Suppressor macrophage (primary cell): ENCODE measurements at places on chromosomes 1 and 21.

GRCh38 chr1:39639305-39640130 lies at the start of gene HEYL:
Gene HEYL, minus strand, starts transcription at chr1:39639643. Its CDS starts 18 bp downstream, at chr1:39639625.
- peak; percentile 68 for DNase-seq

GRCh38 chr1:247845693-247846017 lies 4.0 kb upstream of the OR11L1 start:
- DNase-seq, result no peak

GRCh38 chr1:21270086-21270689 lies 20.1 kb downstream of the ECE1 start:
- DNase-seq, result peak; percentile 72

DNA sequence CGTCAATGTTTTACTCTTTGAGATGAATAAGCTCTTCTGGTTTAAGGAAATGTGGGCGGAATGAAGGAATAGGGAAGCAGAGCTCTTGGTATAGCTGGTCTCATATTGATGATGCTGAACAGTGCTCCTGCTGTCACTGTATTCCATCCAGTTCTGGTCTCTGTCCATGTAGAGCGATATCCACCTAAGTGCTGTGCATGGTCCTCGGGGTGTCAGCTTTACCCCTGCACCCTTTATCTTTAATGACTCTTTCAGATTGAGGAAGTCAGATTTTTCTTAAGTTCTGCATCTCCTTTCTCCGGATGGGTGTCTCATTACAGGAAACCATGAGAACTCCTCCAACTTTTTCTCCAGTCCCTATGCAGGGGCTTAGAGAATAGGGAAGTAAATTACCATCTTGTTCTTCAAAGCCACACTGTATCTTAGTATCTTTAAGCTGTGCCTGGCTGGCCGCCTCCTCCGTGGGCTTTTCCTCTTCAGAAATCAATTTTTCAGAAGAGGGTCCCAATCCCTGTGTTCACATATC lies 52.9 kb downstream of the PDE4B start:
- peak; percentile 78 for DNase-seq

DNA sequence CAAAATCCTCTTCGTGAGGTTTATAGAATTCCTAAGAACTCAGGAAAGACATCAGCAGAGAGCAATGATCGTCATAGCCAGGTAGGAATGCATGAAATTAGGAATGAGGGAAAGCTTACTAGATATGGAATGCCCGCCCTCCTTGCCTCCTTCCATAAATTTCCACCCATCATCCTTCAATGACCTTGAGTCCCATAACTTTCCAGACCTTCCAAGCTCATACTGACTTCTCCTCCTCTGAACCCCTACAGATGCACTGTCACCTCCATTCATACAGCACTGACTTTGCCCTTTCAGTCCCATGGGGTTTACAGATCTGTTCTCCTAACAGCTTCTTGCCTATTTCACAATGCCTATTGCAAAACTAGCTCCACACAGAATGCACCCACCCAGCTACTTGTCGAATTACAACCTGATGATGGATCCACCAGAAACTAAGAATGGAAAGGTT lies 23.8 kb upstream of the PPP1R15B start:
- DNase-seq, result peak; percentile 84

DNA sequence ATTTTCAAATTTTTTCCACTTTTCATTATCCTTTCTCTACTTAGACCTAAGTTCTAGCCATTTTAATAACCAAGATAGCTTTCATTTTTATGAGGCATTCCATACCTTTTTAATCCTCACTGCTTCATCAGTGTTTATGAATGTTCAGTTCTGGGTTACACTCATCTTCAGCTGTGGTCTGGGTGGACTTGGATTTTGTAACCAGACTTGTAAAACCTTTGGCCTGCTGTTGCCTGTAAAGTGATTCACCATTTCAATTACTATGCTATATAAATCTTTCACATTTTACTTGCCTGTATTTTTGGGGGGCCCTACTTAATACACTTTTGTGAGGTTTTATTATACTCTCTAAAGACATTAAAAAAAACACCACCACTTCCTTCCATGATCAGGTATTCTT lies 46.2 kb downstream of the USP25 start:
- no peak for DNase-seq

- no peak for DNase-seq
Measured at GRCh38 chr1:76496871-76497270, 370.4 kb upstream of the ST6GALNAC5 start.

- DNase-seq, result no peak
Measured at GRCh38 chr1:216178281-216178680, 245.0 kb downstream of the USH2A start.

DNA sequence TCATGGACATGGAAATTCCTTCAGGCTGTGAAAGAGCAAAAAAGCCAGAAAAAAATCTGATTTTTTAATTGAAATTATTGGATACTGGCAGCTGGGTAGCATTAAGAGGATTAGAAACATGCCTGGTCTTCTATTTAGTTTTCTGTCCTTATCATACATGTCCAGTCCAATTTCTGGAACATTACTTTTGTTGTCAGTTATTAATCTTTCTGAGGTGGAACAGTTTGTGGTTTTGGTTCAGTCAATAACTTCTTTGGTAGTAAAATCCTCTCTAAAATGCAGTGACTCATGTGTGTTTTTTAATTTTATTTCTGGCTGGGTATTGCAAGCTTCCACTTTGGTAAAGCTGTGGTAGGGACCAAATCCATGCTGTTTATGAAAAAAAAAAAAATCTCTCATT lies 687.0 kb upstream of the ADGRL2 start:
- no peak for DNase-seq

GRCh38 chr1:232300466-232300865 lies 329.5 kb downstream of the SIPA1L2 start:
- no peak for DNase-seq

DNA sequence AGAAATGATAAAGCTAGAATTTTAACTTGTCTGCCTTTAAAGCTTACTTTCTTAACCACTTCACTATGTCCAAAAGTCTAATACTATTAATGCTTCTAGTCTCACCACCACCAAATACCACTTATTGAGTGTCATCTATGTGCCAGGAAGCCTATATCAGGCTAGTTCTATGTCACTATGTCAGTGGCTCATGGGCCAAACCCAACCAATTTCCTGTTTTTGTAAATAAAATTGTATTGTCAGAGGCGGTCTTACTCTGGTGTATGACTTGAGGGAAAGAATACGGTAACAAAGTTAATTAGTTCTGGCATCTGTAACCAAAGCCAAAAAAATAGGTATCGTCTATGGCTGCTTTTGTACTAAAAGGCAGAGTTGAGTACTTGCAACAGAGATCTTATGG lies 14.8 kb downstream of the F5 start:
- no peak for DNase-seq

DNA sequence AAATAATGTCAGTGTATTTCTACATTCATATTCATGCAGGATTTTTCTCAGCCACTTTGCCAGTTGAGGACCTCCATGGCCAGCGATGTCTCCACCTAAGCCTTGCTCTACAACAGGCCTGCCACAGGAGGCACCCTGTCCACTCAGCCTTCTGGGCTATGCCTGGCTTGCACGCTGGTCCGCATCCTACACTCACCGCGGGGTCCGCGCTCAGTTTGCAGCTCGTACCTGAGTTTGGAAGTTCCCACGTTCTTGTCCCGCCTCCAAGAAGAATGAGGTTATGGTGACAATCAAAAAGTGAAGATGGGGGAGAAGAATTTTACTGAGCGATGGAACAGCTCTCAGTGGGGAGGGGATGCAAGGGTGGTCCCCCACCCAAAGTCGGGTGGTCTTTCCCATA lies 93.6 kb upstream of the GRIK1 start:
- no peak for DNase-seq

DNA sequence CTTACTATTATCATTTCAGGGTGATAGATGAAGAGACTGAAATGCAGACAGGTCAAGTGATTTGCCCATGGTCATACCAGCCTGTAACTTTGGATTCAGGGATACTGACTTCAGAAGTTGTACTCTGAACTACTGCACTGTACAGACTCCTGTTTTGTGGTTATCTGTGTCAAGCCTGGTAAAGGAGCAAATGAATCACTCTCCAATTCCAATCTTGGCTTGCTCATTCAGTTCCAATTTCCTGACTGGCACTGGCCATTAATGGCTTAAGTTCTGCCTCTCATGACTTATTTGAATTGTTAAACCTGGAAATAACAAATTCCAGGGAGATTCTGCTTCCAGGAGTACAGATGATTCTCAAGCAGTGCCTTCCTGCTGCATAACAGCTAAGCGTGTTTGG lies 45.4 kb upstream of the PLD5 start:
- DNase-seq, result no peak

DNA sequence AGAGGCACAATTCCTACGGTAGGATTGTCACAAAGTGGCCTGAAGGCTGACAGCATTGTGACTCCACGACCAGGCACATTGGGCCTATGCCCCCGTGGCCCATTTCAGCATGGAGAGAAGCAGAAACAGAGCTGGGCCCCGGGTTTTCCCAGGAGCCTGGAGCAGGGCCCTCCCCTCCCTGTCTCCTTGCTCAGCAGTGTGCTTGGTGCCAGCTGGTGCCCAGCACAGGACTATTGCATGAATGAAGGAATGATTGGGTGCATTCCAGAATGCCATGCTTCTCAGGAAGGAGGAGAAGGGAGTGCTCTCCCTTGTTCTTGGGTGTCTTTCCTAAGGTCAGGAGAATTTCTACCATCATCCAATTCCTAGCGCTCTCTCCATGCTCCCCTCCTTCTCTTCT lies 33.7 kb downstream of the IER5 start:
- DNase-seq, result no peak

DNA sequence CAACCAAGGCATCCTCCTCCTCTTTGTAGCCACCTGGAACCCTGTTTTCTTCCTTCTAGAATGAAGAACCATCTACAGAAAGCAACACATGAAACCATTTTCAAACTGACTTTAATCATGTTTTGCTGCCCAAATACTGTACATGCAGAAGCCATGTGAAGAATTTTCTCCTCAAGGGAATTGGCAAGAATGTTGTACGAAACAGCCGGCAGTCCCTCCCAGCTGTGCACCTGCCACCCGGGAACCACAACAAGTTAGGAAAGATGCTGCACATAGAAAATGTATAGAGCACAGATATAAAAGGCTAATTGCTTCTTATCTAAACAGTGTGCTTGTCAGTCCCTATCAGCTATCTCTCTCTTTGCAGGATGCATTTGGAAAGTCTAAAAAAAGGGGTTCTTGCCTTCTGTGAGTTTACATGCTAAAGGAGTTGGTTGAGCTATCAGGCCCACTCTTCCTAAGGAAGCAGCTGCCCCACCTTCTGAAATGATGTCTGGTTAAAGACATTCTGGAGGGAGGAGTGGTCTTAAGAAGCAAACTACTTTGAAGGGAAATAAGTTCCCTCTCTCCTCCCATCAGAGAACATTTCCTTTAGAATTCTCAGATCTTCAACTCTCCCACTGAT lies 44.8 kb downstream of the RIMS3 start:
- DNase-seq, result no peak

- no peak for DNase-seq
Measured at GRCh38 chr1:1432274-1432950, 3.1 kb upstream of the VWA1 start.

GRCh38 chr1:201566933-201567801 lies 28.2 kb downstream of the NAV1 start:
- DNase-seq, result no peak

- no peak for DNase-seq
Measured at GRCh38 chr1:29125237-29125641, 1.5 kb upstream of the TMEM200B start.

DNA sequence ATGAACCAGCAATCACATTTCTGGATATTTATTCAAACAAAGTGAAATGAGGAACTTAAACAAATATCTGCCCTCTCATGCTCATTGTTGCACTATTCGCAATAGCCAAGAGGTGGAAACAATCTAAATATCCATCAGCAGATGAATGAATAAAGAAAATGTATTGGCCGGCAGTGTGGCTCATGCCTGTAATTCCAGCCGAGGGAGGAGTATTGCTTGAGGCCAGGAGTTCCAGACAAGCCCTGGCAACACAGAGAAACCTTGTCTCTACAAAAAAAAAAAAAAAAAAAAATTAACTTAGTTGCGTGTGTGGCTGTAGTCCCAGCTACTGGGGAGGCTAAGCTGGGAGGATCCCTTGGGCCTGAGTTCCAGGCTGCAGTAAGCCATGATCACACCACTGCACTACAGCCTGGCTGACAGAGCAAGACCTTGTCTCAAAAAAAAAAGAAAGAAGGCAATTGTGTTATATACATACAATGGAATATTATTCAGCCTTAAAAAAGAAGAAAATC lies 191.4 kb downstream of the AKT3 start:
- no peak for DNase-seq

DNA sequence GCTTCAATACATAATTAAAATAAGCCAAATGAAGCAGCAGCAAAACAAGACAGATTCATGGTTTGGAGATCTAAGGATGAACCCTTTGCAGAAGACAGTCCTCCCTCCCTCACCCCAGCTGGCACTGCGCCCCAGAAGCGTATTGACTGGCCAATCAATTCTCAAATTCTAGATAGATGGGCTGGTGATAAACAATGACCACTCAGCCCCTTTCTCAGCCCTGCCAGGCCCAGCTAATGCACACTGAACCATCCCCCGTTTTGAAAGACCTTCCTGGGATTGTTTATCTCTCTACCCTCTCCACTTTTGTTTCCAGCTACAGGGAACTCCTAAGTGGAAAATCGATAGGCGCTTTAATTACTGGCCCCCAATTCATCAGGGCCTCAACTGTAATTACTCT lies 29.0 kb downstream of the TNR start:
- no peak for DNase-seq

DNA sequence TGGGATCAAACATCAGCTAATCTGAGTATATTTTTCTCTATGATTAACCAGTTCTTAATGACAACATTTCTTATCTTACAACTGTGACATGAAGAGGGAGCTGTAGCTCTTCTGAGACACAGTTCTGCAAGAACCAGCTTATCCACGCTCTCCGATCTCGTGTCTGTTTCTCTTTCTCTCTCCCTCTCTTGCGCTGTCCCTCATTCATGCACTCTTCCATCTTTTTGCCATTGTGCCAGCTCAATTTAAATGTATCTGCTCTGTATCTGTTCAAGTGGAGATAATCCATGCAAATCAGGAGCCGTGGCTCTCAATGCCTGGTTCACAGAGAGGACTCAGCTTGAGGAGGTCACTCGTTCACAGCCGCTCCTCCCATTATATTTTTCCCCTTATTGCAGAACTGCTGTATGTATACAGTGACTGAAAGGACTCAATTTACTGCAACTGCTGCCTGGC lies 494.7 kb upstream of the ADGRL2 start:
- peak; percentile 55 for DNase-seq

GRCh38 chr1:45394342-45394741 lies 54.1 kb upstream of the MUTYH start:
- peak; percentile 21 for DNase-seq

GRCh38 chr21:16537501-16537900 lies 807.7 kb downstream of the USP25 start:
- DNase-seq, result no peak

DNA sequence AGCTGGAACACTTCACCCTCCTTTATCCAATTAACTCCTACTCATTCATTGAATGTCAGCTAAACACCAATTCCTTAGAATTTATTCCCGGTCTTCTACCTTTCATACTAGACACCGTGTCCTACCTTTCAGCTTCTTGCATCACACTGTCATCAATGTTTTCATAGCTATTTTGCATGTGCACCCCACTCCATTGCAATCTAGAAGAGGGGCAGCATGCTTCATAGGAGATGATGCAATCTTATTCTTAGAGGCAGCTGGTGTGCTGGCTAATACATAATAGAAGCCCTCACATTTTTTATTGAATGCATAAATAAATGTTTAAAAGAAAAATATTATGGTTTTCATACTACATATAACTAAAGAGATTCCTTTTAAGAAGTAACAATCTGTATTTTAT lies 123.6 kb downstream of the DSCAM start:
- no peak for DNase-seq

GRCh38 chr1:37814252-37814651 lies 6.2 kb upstream of the YRDC start:
- no peak for DNase-seq

GRCh38 chr1:50562106-50562505 lies 138.9 kb upstream of the DMRTA2 start:
- DNase-seq, result no peak
